Upper lobe of left lung (tissue), 6 donors: ENCODE measurements at places on chromosomes 7 and 10. TPM values are rescaled to one million over a fixed set of nuclear protein-coding genes. Genes with fewer than 3 reads are reported as not detected.

Gene SPDYE9
- not detected for total RNA-seq

Gene SPDYE1
- total RNA-seq = not detected

Gene SPDYE6
- total RNA-seq = not detected

Gene PON1
- 1.7 TPM for total RNA-seq

Gene SPOCK2
- 62.9 TPM for total RNA-seq

Gene SUN3
- not detected for total RNA-seq

Gene UPK3B
- total RNA-seq = 66.9 TPM

Gene FAM25G
- not detected for total RNA-seq

Gene ADRB1
- 18.9 TPM for total RNA-seq

Gene VENTX
- 3.2 TPM for total RNA-seq

Gene ELN
- total RNA-seq = 24.4 TPM

Gene SLC26A3
- not detected for total RNA-seq

Gene UCMA
- total RNA-seq = not detected

DNA sequence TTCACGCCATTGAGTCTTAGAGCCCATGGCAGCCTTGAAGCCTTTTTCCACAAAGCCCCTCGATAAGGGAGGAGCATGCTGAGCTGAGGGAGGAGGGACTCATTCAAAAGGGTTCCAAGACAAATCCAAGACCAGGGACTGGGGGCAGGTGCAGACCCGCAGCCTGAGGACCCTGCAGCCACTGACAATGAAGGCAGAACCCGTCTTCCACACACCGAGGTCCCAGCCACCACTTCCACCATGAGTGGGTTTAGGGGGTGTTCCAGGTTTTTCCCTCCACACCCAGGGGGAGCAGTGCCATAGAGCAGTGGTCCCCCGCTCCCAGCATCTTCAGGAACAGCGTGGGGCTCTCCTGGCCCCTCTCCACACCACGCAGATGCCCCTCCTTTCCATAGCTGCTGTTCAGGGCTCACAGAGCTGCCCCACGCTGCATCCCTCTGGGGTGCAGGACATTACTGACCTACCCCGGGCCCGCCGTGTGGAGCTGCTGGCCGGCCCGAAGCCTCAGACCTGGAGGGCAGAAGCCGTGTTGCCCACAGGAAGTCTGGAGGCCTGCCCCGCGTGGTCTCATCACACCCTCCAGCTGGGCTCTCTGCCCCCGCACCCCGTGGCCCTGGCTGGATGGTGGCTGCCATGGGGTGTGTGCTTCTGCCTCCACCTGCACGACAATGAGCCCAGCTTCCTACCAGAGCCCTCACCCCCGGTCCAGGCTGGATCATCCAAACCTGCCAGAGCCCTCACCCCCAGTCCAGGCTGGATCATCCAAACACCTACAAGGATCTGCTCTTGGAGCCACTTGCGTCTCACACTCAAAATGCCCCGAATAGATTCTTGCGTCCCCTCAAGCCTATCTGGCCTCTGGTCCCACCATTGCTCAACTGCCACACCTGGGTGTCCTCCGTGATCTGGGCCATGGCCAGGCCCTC, 220.0 kb upstream of the TCERG1L start:
- DNase-seq = peak; percentile 62

GRCh38 chr10:28928484-28928883, 251.2 kb downstream of the BAMBI start:
- DNase-seq = no peak

- no peak for DNase-seq
Observed at GRCh38 chr10:24449321-24449740, 240.4 kb downstream of the KIAA1217 start.

DNA sequence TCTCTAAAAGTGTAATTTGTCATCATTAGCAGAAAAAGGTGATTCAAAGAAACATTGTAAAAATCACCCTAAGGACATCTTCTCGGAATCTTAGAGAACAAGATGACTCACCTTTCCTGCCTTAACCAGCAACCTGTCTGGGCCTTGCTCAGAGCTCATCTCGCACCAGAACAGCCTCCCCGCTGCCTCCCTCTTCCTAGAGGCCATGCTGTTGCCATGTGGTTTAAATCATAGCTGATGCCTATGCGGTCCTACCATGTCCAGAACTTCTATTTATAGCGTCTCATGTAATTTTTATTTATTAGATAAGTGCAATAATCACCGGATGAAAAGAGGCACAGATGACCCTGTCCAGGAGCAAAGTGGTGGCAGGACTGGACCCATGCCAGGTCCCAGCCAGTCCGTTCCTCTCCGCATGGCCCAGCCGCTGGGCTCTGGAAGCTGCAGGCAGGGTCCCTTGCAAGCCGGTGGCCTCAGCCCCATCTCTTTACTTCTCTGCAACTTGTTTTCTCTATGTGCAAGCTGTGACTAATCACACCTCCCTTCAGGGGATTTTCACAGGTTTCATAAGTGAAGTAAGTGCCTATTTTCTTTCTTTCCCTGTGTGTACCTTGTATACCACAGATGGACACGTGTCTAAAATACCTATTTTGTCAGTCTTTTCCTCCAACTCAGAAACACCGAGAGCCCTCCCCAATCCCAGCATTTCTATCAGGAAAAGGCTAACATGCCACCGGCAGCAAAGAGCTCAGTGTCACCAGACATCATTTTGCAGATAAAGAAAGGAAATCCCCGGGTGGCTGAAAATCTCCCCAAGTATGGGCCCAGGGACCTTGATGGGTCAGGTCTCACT, 27.1 kb downstream of the KLF6 start:
- no peak for DNase-seq

- DNase-seq = no peak
Observed at GRCh38 chr10:5343561-5343960, 21.2 kb upstream of the UCN3 start.

GRCh38 chr7:54060643-54061042, 481.5 kb upstream of the VSTM2A start:
- no peak for DNase-seq

DNA sequence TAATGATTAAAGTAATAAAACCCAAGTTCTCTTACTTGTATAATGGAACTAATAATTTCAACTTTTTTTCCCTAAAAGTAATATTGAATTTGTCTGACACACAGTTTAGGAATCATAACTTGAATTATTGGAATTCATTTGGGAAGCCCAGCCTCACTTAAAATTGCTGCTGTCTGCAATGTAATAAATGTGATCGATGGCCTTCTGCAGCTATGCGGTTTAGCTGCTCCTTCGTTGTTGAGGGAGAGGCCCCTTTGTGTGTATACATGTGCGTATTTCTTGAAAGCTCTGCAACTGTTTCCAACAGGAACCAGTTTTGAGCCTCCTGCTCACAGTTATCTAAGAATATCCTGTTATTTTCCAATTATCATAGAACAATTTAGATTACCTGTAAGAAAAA, 152.5 kb downstream of the AKR1D1 start:
- no peak for DNase-seq

- no peak for DNase-seq
Observed at GRCh38 chr7:157954901-157955300, 618.1 kb downstream of the DNAJB6 start.

GRCh38 chr10:127911867-127912257, 5.0 kb downstream of the PTPRE start:
- no peak for DNase-seq

- no peak for DNase-seq
Observed at GRCh38 chr7:118352867-118353453, 128.5 kb downstream of the ANKRD7 start.

- DNase-seq = peak; percentile 89
Observed at GRCh38 chr10:102231357-102232318, 5.5 kb downstream of the ELOVL3 start.

DNA sequence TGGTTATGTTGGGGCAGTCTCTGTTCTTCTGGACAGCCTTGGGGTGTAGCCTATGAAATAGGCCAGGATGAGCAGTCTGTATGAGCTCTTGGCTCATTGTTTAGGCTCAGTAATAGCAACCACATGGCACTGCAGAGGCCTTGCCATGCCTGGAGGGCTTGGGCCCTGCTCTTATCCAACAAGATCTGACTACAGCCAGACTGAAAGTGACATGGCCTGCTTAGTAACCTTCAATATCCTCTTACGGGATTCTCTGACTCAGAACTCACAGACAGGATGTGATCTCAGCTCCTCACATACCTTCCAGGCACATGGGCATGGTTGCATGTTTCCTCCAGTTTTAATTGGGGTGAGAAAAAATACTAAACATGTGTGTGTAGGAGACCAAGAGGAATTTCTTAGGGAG, 289.3 kb downstream of the PTEN start:
- DNase-seq = no peak

- DNase-seq = no peak
Observed at GRCh38 chr7:107876916-107877315, 14.1 kb upstream of the DLD start.

- no peak for DNase-seq
Observed at GRCh38 chr7:41047789-41048191, 655.1 kb downstream of the INHBA start.

GRCh38 chr10:102114861-102115618, 5.1 kb downstream of the LDB1 start:
- DNase-seq = peak; percentile 95

DNA sequence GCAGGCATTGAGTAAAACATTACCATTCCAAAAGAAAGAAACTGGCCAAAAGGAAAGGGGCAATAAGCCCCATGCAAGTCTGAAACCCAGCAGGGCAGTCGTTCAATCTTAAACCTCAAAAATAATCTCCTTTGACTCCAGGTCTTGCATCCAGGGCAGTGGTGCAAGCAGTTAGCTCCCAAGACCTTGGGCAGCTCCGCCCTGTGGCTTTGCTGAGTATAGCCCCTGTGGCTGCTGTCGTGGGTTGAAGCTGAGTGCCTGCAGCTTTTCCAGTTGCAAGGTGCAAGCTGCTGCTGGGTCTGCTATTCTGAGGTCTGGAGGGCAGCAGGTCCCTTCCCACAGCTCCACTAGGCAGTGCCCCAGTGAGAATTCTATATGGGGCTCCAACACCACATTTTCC, 580.1 kb upstream of the AUTS2 start:
- no peak for DNase-seq

- DNase-seq = peak; percentile 57
Observed at GRCh38 chr10:26481914-26482550, 43.9 kb downstream of the APBB1IP start.

GRCh38 chr7:82594665-82595064, 151.1 kb upstream of the CACNA2D1 start:
- no peak for DNase-seq

GRCh38 chr10:78231939-78232338, 198.3 kb downstream of the RPS24 start:
- no peak for DNase-seq

GRCh38 chr7:68173513-68173912, 1176.9 kb downstream of the TYW1 start:
- DNase-seq = no peak

DNA sequence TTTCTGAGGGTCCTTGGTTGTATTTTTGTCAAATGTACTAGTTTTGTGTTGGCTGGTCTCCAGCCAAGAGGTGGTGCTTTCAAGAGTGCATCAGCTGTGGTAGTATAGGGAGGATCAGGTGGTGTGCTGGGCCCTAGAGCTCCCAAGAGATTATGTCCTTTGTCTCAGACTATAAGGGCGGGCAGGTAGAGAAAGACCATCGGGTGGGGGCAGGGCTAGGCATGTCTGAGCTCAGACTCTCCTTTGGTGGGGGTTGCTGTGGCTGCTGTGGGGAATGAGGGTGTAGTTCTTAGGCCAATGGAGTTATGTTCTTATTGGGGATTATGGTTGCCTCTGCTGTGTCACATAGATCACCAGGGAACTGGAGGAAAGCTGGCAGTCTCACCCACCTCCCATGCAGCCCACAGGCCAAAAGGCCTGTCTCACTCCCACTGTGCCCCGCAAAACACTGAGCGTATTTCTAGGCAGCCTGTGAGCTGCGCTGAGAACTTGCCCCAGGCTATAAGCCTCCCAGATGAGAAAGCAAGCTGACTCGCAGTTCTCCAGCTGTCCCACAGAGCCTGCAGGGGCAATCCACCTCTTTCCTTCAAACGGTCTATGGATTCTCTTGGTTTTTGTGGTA, 1066.7 kb downstream of the GRM8 start:
- no peak for DNase-seq

- peak; percentile 17 for DNase-seq
Observed at GRCh38 chr10:84525120-84525806, 196.9 kb downstream of the CCSER2 start.

DNA sequence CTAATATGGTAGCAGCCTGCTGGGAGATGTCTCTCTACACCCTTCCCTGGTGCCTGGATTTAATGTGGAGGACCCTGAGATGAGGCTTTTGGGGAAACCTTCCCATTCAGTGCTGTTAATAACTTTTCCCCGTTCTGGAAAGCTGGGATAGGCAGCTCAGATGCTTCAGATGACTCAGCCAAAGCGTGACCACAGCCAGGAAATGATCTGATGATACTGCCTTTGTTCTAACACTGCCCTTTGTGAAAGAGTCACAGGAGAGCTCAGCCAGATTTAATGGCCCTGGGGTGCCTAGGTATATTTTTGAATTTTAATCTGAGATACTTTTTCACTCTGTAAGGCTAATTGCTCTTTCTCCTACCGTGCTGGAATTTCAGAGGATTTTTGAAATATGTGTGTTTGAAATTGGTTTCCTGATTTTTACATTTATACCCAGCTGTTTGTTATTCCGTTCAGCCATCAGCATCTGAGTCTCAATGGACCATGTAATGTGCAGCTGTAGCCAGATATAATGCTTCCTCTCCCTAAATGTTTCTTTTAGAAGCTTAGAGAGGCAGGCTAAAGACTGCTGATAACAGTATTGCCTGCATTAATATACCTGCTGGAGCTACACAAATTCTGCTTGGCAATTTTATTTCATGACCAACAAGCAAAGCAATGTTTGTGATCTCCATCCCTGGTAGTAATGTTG, 17.8 kb downstream of the CELF2 start:
- peak; percentile 47 for DNase-seq

GRCh38 chr10:22218448-22218847, 633 bp upstream of the EBLN1 start:
- DNase-seq = no peak

- no peak for DNase-seq
Observed at GRCh38 chr10:113970641-113971040, 73.0 kb upstream of the ADRB1 start.

DNA sequence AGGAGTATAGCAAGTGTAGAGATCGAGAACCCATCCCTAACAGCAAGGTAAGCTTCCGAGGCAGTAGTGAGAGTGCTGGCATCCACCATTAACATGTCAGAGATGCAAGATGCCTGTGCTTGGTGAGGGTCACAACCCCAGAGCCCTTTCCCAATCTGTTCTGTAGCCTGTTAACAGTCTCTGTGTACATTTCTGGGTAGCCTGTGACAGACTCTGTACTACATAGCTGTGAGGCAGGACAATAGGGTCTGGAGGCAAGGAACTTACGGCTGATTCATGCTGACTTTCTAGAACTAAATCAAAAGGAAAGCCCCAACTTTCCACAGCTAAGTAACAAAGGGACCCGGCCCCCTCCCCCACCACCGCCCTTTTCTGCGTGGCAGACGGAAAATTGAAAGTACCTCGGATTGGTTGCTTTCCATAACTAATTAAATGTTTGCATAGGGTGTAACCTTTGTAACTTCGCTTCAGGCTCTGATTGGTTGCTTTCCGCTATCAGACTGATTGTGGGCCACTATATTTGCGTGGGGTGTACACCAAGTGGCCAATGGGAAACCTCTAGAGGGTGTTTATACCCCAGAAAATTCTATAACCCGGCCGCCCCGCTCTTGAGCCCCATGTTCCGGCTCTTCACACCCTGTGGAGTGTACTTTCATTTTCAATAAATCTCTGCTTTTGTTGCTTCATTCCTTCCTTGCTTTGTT, 1.4 kb upstream of the TMEM168 start:
- DNase-seq = no peak
